Progenitor cell of endocrine pancreas (in vitro differentiated cells): ENCODE measurements at places on chromosomes 6 and 20. TPM values are rescaled to one million over a fixed set of nuclear protein-coding genes. Genes with fewer than 3 reads are reported as not detected.

GRCh38 chr6:109595998-109596397 is 95.0 kb downstream of the AK9 start:
- H3K4me3 ChIP-seq: no peak overlapping the region
- no peak for DNase-seq
- H3K36me3 ChIP-seq: peaks cover 5% of the 10 kb centered on the region
- H3K4me1 ChIP-seq: no peaks in the 10 kb centered on the region

- peaks cover 31% of the 10 kb centered on the region for H3K4me1 ChIP-seq
- H3K27me3 ChIP-seq: peaks cover 19% of the 10 kb centered on the region
- no peaks in the 10 kb centered on the region for H3K36me3 ChIP-seq
- H3K4me3 ChIP-seq: no peak overlapping the region
- DNase-seq: no peak
Measured at GRCh38 chr6:10518557-10519407, 2.4 kb upstream of the GCNT2 start.

GRCh38 chr6:144405163-144405562 is 120.0 kb downstream of the UTRN start:
- H3K36me3 ChIP-seq: peaks cover 23% of the 10 kb centered on the region
- no peak for DNase-seq
- peaks cover 9% of the 10 kb centered on the region for H3K4me1 ChIP-seq

- peaks cover 19% of the 10 kb centered on the region for H3K4me1 ChIP-seq
- no peaks in the 10 kb centered on the region for H3K27me3 ChIP-seq
- peak overlapping the region; percentile 29 for H3K27ac ChIP-seq
- H3K4me3 ChIP-seq: no peak overlapping the region
Measured at GRCh38 chr6:148104131-148104530, 238.5 kb upstream of the SASH1 start.

DNA sequence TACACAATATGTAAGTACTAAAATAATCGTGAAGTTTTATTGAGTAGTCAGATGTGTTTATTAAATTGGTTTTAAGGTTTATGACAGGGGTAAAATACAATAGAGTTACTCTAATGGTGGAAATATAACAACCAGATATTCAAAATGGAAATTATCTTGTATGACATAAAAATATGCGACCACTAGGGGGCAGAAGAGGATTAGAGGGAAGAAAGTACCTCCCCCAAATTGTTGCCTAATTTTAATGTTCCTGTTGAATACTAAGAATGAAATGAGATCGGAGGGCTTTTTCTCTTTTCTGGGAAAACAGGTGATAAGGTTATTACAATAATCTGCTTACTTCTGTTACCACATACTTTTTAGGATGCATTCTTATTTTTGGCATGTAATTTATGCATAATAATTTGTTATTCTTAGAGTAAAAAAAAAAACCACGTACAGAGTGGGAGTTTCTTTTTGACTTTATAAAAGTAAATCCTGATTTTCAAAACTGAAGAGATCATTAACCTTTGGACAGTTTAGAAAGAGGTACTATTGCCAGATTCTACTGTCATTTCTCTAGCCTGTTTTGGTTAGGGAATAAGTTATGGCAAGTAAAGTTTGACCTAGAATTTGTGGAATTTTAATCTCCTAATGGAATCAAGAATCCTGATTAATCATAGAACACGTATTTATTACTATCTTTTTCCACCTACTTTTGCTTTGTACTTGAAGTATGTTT is 159.2 kb downstream of the CD109 start:
- H3K4me1 ChIP-seq: no peaks in the 10 kb centered on the region
- H3K27me3 ChIP-seq: no peaks in the 10 kb centered on the region
- DNase-seq: no peak
- H3K36me3 ChIP-seq: no peaks in the 10 kb centered on the region
- H3K27ac ChIP-seq: no peak overlapping the region
- no peak overlapping the region for H3K4me3 ChIP-seq

GRCh38 chr6:44805238-44805846 is 417.8 kb downstream of the CDC5L start:
- peaks cover 13% of the 10 kb centered on the region for H3K4me1 ChIP-seq
- H3K36me3 ChIP-seq: no peaks in the 10 kb centered on the region

- H3K4me1 ChIP-seq: peaks cover 11% of the 10 kb centered on the region
- DNase-seq: peak; percentile 11
- peak overlapping the region; percentile 36 for H3K4me3 ChIP-seq
- H3K27me3 ChIP-seq: peaks cover 9% of the 10 kb centered on the region
- H3K36me3 ChIP-seq: no peaks in the 10 kb centered on the region
- H3K27ac ChIP-seq: no peak overlapping the region
Measured at GRCh38 chr6:35931120-35931561, 10.2 kb upstream of the SRPK1 start.

DNA sequence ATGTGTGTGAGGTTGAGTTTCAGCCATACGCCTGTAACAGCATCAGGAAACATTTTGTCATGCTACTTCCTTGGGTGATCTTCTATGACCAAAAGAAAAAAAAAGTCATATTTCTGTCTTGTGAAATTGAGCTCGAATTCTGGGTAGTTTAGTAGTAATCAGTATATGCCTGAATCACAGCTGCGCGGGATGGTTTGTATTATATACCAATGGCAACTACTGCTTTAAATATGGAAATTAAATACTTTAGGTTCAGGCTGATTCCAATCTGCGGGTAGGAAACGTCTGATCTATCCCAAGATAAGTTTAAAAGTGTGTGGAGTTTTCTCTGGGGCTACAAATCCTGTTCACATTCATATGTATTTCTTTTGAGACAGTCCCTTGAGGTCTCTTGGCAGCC is 115.6 kb upstream of the FERMT1 start:
- no peaks in the 10 kb centered on the region for H3K36me3 ChIP-seq
- no peak overlapping the region for H3K4me3 ChIP-seq
- no peak overlapping the region for H3K27ac ChIP-seq
- no peaks in the 10 kb centered on the region for H3K4me1 ChIP-seq
- H3K27me3 ChIP-seq: no peaks in the 10 kb centered on the region

GRCh38 chr6:76856065-76856464 is 607.2 kb downstream of the HTR1B start:
- DNase-seq: no peak
- no peak overlapping the region for H3K4me3 ChIP-seq
- H3K36me3 ChIP-seq: no peaks in the 10 kb centered on the region

GRCh38 chr6:159682295-159682694 is 10.7 kb downstream of the SOD2 start:
- H3K36me3 ChIP-seq: peaks cover 14% of the 10 kb centered on the region
- no peak for DNase-seq
- H3K4me3 ChIP-seq: no peak overlapping the region
- no peaks in the 10 kb centered on the region for H3K27me3 ChIP-seq

- H3K27ac ChIP-seq: no peak overlapping the region
- H3K27me3 ChIP-seq: peaks cover 2% of the 10 kb centered on the region
- no peaks in the 10 kb centered on the region for H3K36me3 ChIP-seq
- no peak overlapping the region for H3K4me3 ChIP-seq
- no peak for DNase-seq
Measured at GRCh38 chr20:33005132-33005566, 916 bp upstream of the SUN5 start.

GRCh38 chr6:11496152-11497060 is 41.1 kb upstream of the TMEM170B start:
- H3K27ac ChIP-seq: no peak overlapping the region
- no peak overlapping the region for H3K4me3 ChIP-seq
- peak; percentile 57 for DNase-seq
- H3K36me3 ChIP-seq: no peaks in the 10 kb centered on the region

DNA sequence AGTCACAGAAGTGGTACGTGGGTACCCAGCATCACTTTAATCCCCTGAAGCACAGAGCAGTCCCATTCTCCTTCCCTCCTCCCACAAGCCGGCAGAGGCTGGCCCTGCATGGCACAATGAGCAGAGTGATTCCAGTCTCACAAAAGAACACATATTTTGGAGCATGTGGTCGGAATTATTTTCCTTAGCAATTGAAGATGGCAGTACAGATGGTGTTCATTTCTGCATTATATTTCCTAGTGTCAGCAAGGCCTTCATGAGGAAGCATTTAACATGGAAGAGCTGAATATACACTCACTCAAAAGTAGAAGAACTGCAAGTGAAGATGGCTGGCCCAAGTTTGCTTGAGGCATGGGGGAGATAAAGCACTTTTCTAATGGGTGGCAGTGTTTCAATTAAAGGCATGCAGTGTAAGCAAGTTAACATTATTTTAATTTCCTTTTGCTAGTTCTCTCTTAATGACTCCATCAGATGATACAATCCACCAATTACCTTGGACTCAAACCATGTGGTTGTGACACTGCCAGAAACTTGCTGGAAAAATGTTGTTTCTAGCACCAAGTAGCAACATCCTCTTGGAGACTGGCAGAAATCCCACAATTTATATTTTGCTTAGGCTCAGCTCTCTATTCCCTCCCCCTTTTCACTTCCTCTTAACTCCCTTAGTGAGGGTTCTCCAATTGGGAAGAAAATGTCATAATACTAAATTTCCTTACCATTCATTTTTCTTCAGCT is 74.4 kb downstream of the ARHGAP18 start:
- no peaks in the 10 kb centered on the region for H3K27me3 ChIP-seq
- H3K27ac ChIP-seq: no peak overlapping the region
- no peak for DNase-seq
- H3K4me1 ChIP-seq: peaks cover 26% of the 10 kb centered on the region

RBBP8NL gene
- total RNA-seq: 14.4 and 17.5 TPM in 2 replicates

COL10A1 gene
- not detected in 2 replicates for total RNA-seq

OPN5 gene
- 0.09 TPM in 1 of 2 replicates, not detected in the other for total RNA-seq
